ENCODE measurements at places on chromosomes 7 and 10.

- no peak for DNase-seq
Measured at GRCh38 chr7:13604178-13604577, 385.3 kb downstream of the ETV1 start.

GRCh38 chr10:128570319-128570995 is 444.2 kb upstream of the MKI67 start:
- DNase-seq: no peak

DNA sequence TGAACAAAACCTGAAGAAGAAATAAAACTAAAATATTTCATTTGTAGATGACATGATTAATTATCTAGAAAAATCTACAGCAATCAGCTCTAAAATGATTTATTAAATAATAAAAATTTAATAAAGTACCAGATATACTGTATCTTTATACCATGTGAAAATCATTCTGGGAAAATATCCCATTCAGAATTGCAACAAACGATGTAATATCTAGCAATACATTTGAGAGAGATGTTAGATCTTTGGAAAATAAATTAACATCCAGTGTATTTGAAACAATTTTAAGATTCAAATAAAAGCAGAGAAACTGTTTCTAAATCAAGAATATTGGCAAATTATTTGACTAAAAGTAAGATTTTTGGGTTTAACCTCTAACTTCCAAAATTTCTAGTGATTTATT is 62.2 kb downstream of the ZEB1 start:
- no peak for DNase-seq

GRCh38 chr10:72663971-72664370 is 28.0 kb upstream of the MCU start:
- no peak for DNase-seq
